ENCODE measurements at places on chromosomes 12 and 14. TPM values are rescaled to one million over a fixed set of nuclear protein-coding genes. Genes with fewer than 3 reads are reported as not detected.

- DNase-seq, result no peak
Observed at GRCh38 chr14:103653805-103654204, 24.8 kb downstream of the KLC1 start.

Gene NPFF
- not detected for total RNA-seq

Gene AVPR1A
- total RNA-seq, result 0.22 TPM

DNA sequence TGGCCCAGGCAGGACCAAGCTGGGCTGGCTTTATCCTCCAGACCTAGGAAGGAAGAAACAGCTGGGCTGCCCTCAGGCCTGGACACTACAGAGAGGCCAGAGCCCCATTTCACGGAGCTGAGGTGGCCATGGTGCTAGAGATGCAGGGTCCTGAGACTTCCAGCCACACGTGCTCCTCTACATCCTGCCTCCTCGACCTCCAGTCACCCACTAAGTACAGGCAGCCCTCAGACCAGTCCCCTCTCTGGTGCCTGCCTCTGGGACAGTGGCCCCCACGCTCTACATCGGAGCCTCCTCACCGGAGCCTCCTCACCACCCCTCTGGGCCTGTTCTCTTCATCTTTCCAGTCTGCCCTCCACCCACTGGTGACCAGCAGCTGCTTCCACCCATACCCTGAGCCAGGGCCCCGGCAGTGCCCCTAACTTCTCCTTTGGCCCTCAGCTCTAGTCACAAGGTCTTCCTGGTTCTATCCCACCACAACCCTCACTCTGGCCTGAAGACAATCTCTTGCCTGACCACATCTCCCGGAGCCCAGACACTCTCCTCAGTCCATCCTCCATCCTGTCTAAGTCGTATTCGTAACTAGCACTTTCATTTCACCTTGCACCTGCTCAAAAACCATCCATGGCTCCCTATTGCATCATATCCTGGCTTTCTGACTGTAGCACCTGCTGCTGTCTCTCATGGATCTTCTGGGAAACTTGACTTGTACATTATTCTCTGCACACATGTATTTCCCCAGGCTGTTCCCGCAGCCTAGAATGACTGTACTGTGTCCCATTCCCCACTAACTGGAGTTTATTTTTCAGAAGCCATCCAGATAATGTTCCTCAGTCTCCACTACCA lies 43.9 kb downstream of the DIO3 start:
- no peak for DNase-seq
